Activated T-helper 1 cell treated with anti-CD3 and anti-CD28 coated beads, Interleukin-2, amount 50 U/mL, for 16 hours (primary cell): ENCODE measurements at places on chromosomes 5 and 9.

DNA sequence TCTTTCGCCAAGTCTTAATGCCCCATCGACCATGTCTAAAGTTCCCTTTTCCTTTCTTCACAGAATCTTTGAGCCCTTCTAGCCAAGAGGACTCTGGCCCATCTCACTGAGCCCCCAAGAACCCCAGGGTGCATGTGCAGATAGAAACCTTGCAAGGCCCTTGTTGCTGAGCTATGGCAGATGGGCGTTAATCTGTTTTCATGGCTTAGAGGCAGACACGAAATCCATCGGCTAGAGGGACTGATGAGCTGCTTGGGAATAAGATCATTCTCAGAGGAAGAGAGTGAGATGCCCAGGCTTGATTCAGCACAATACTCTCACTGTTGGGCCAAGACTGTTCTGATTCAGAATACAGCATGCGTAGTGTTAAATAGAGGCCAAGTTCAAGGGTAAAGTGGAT, 262.5 kb upstream of the C9orf72 start:
- no peak for DNase-seq

GRCh38 chr5:145588558-145588957, 246.6 kb downstream of the PRELID2 start:
- no peak for DNase-seq

- no peak for DNase-seq
Measured at GRCh38 chr5:14932902-14933469, 61.4 kb upstream of the ANKH start.

- peak; percentile 60 for DNase-seq
Measured at GRCh38 chr5:1140171-1140817, 28.4 kb upstream of the SLC12A7 start.

GRCh38 chr5:69230181-69230580, 4.5 kb upstream of the CDK7 start:
- no peak for DNase-seq

DNA sequence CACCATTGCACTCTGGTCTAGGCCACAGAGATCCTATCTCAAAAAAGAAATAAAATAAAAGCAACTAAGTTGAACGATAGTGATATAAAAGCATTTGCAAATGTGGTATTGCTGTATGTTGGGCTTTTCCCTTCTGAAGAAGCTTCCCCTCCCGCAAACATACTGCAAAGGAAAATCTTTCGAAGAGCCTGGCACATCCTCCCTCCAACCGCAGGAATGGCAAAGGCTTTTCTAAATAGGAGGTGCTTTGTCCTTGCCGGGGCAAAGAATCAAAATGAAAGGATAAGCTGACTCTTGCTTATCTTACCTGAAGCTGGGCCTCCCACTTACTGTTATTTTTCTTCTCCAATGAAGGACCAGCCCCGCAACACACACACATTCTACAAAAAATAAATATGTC, 45.8 kb downstream of the SERINC5 start:
- no peak for DNase-seq

GRCh38 chr9:103319979-103320378, 324.8 kb downstream of the CYLC2 start:
- no peak for DNase-seq

GRCh38 chr5:52998552-52999313, 9.6 kb downstream of the ITGA2 start:
- DNase-seq, result no peak

DNA sequence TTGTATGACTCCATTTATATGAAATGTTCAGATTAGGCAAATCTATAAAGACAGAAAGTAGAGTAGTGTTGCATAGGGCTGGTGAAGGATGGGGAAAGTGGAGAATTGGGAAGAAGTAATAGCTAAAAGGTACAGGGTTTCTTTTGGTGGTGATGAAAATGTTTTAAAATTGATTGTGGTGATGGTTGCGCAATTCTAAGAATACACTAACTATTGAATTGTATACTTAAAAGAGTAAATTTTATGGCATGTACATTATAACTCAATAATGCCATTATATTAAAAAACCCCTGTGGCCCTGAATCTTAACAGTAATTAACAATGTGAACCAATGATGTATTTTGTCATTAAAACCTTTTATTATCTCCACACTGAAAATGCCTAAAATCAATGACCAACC, 20.4 kb upstream of the DMAC1 start:
- DNase-seq, result no peak
